ENCODE measurements at places on chromosomes 2 and 18. TPM values are rescaled to one million over a fixed set of nuclear protein-coding genes. Genes with fewer than 3 reads are reported as not detected.
A peak's percentile ranks its signal among the peaks of the same experiment; 100 is the strongest.

The ALK gene
- not detected for total RNA-seq

- DNase-seq = no peak
- peaks cover 4% of the 10 kb centered on the region for H3K4me1 ChIP-seq
- H3K27me3 ChIP-seq = peaks cover 4% of the 10 kb centered on the region
- H3K27ac ChIP-seq = no peak overlapping the region
- no peaks in the 10 kb centered on the region for H3K36me3 ChIP-seq
Measured at GRCh38 chr2:12091201-12091806, 344.9 kb downstream of the LPIN1 start.

- H3K27me3 ChIP-seq = no peaks in the 10 kb centered on the region
- peaks cover 32% of the 10 kb centered on the region for H3K4me1 ChIP-seq
- H3K27ac ChIP-seq = peak overlapping the region; percentile 98
- H3K36me3 ChIP-seq = peaks cover 8% of the 10 kb centered on the region
- H3K4me3 ChIP-seq = peak overlapping the region; percentile 94
- DNase-seq = peak; percentile 22
Measured at GRCh38 chr2:108449410-108450130, 564 bp downstream of the GCC2 start.

DNA sequence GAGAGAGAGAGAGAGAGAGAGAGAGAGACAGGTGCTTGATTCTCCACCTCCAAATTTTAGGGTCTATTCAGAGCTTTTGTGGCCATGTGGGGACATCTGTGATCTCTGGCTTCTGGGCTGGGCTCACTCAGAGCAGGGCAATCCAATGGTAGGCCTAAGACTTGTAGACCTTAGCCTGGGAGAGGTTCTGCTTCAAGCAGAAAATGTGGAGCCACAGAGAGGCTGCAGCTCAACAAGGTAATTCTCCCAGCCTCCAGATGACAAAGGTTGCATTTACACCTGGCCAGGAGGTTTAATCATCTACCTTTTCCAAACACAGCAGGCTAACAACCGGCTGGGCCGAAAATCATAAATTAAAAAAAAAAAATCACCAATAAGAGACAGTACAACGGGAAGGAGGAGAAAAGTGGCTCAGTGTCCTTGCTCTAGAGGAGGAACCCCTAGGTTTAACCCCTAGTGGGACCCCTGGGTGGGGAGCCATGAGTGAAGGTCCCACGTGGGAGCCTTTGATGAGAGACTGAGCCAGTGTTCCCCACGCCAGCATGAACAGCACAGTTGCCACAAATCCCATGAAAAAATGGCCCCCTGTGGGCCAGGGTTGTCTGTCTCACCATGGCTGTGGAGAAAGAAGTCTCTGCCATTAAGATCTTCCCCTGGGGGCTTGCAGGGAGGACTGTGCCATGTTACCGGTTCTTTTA is 124.0 kb upstream of the GATA6 start:
- H3K4me3 ChIP-seq = no peak overlapping the region
- H3K4me1 ChIP-seq = no peaks in the 10 kb centered on the region
- no peaks in the 10 kb centered on the region for H3K36me3 ChIP-seq
- peaks cover 16% of the 10 kb centered on the region for H3K27me3 ChIP-seq
- H3K27ac ChIP-seq = no peak overlapping the region

The FEV gene
- not detected for total RNA-seq

- no peak for DNase-seq
- peaks cover 36% of the 10 kb centered on the region for H3K27me3 ChIP-seq
- no peak overlapping the region for H3K4me3 ChIP-seq
- H3K36me3 ChIP-seq = no peaks in the 10 kb centered on the region
- no peak overlapping the region for H3K27ac ChIP-seq
Measured at GRCh38 chr2:110099038-110099425, 16.6 kb downstream of the MALL start.

- H3K27me3 ChIP-seq = no peaks in the 10 kb centered on the region
- peaks cover 4% of the 10 kb centered on the region for H3K36me3 ChIP-seq
- H3K4me1 ChIP-seq = peaks cover 2% of the 10 kb centered on the region
- H3K27ac ChIP-seq = no peak overlapping the region
- H3K4me3 ChIP-seq = no peak overlapping the region
- DNase-seq = no peak
Measured at GRCh38 chr2:47259829-47260228, 104.7 kb upstream of the STPG4 start.

The SLC4A5 gene
- total RNA-seq = 9.1 TPM

GRCh38 chr2:39697454-39697853 is 31.7 kb downstream of the TMEM178A start:
- peaks cover 2% of the 10 kb centered on the region for H3K4me1 ChIP-seq
- no peak overlapping the region for H3K4me3 ChIP-seq
- H3K27ac ChIP-seq = no peak overlapping the region
- no peak for DNase-seq

The IL37 gene
- total RNA-seq = not detected

The LYPD6B gene
- total RNA-seq = not detected

The DSC3 gene
- not detected for total RNA-seq

DNA sequence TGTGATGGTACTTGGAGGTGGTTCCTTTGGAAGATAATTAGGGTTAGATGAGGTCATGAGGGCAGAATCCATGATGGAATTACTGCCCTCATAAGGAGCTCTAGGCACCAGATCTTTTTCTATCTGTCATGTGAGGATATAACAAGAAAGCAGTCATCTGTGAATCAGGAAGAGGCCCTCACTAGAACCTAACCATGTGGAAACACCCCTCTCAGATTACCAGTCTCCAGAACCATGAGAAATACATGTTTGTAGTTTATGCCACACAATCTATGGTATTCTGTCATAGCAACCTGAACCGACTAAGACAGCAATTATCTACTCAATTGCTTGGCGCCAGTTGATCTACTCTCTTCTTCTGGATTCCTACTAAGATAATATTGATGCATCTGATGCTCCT is 2.4 kb upstream of the SERPINB10 start:
- no peaks in the 10 kb centered on the region for H3K4me1 ChIP-seq
- no peak for DNase-seq
- no peak overlapping the region for H3K27ac ChIP-seq
- H3K4me3 ChIP-seq = no peak overlapping the region
- H3K27me3 ChIP-seq = peaks cover 13% of the 10 kb centered on the region

GRCh38 chr2:232600053-232600773 is 33.2 kb upstream of the EFHD1 start:
- DNase-seq = no peak
- H3K36me3 ChIP-seq = no peaks in the 10 kb centered on the region
- H3K4me1 ChIP-seq = peaks cover 7% of the 10 kb centered on the region
- no peak overlapping the region for H3K4me3 ChIP-seq
- H3K27ac ChIP-seq = no peak overlapping the region

Data from T-helper 17 cell (primary cell).